Fibroblast of skin of right quadriceps (primary cell): ENCODE measurements at places on chromosomes 12 and 14.

DNA sequence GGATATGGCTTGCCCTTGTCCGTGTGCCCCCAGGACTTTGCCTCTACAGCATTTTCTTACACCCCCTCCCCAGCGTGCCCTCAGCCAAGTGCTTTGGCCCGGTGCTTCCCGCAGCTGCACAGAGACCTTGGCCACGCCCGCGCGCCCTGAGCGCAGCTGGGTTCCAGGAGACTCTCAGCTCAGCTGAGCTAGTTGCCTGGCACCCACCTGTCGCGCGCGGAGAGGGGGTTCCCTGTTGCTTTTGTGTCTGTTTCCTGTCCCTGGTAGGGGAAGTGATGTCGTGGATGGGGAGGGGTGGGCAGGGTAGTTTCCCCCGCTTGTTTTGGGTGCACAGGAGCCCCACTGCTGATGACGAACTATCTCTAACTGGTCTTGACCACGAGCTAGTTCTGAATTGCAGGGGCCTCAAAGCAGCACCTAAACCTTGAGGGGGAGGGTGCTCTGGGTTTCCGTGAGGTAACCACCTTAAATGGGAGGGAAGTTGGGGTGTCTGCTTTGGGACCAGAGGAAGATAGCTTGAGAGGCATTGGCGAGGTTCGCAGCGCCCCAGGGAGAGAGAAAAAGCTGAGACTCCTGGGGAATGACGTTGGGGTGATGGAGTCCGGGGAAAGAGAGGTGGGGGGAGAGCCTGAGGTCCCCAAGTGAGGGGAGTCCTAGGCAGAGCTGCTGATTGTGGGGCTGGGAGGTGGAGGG, 1.5 kb downstream of the DIO3 start:
- DNase-seq: no peak

DNA sequence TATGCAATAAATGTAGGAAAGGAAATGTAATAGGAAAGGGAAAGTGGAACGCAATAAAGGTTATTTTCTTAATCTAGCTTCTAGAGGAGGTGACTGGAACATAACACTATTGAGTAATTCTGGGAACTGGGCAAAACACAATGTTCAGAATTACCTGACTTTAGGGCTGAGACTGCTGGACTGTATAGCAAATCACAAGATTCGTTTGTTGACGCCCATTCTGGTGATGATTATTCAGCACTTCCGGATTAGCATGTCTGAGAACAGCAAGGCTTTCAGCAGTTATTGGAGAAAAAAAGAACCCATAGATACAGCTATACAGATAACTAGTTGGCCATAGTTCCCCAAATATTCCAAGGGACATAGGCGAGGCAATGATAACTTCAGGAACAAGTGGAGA, 2.3 kb upstream of the KLRD1 start:
- DNase-seq: no peak

DNA sequence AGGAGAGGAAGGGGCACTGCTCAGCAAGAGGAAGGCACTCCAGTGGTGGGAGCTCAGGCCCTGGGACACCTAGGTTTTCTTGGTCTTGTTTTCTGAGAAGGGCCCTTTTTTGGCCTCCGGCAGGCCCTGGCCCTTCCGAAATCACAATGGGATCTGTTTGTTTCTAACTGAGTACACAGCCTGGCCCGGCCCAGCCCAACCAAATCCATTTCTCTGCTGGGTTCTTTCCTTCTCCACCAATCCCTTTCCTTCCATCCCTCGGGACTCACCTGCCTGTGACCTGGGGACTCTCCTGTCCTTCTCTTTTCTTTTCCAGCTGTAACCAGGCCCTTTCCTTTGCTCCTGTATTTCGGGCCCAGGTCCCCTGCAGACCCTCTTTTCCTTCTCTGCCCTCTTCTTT, 18.6 kb downstream of the TEAD4 start:
- no peak for DNase-seq

DNA sequence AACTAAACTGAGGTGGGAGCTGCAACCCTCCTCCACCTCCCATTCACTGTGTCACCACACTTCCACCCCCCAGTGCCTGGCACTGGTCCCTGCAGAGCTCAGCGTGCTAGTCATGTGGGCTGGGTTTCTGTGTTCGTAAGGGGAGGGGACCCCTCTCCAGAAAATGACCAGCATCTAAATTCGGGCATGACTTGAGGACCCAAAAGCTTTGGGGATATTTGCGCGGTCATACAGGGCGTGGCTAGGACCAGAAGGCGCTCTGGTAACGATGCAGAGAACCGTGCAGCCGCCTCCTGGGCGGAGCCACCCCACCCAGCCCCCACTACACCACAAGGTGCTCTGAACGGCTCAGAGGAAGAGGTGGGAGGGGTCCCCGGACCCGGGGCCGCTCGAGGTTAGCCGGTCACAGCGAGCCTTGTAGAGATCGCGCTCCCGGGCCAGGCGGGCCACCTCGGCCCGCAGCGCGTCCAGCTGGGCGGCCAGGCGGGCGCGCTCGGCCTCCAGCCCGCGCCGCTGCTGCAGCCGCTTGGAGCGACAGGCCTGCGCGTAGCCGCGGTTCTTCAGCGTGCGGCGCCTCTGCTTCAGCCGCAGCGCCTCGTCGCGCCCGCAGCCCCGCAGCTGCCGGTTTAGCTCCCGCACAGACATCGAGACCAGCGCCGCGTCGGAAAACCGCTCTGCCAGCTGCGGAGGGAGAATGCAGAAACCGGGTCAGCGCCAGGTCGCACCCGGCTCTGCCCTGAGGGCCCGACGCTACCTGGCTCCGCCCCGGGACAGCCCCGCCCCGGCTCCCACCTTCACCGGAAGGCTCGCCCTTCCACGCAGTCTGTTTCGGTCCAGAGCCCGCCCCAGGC, 9.8 kb downstream of the CPNE6 start:
- no peak for DNase-seq

- DNase-seq: no peak
Observed at GRCh38 chr12:110647631-110648040, 33.7 kb downstream of the TCTN1 start.

GRCh38 chr14:21558703-21559170, 21.1 kb downstream of the OR10G3 start:
- DNase-seq: no peak

- no peak for DNase-seq
Observed at GRCh38 chr14:45144658-45145057, 8.9 kb downstream of the FANCM start.

DNA sequence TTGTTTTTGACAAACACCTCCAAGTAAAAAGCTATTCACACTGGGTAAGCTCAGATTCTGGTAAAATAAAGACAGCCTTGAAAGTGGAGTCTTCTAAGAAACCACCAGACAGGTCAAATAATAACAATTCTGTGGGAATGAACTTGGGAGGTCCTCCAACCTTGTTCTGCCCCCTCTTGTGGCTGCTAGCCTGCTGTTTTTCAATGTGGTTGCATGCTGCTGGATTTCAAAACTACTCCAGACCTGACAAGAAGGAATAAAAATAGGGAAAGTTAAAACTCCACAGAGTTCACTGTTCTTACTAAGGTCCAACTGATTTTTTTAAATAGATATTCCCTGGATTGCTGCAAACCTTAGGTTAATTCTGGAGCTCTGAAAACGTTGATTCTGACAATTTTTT, 32.2 kb upstream of the RIN3 start:
- peak; percentile 65 for DNase-seq

DNA sequence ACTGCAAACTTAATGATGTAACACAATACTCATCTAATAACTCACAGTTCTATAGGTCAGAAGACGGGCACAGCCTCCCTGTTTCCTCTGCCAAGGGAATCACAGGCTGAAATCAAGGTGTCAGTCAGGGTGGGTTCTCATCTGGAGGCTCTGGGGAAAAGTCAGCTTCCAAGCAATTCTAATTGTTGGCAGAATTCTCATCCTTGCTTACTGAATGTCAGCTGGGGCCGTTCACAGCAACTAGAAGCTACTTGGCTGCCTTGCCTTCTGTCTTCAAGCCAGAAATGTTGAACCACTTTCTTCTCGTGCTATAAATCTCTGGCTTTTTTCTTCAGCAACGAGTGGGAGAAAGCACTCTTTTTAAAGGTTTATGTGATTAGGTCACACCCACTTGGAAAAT, 80.1 kb upstream of the PDZRN4 start:
- no peak for DNase-seq

- DNase-seq: no peak
Observed at GRCh38 chr14:103451401-103451800, 66.2 kb downstream of the MARK3 start.

GRCh38 chr14:55899531-55899930, 218.7 kb upstream of the PELI2 start:
- peak; percentile 21 for DNase-seq

GRCh38 chr12:30826276-30826675, 71.5 kb upstream of the CAPRIN2 start:
- DNase-seq: no peak

- DNase-seq: no peak
Observed at GRCh38 chr12:40989785-40990184, 198.3 kb upstream of the PDZRN4 start.

GRCh38 chr14:29240066-29240465, 473.5 kb downstream of the FOXG1 start:
- DNase-seq: peak; percentile 86

DNA sequence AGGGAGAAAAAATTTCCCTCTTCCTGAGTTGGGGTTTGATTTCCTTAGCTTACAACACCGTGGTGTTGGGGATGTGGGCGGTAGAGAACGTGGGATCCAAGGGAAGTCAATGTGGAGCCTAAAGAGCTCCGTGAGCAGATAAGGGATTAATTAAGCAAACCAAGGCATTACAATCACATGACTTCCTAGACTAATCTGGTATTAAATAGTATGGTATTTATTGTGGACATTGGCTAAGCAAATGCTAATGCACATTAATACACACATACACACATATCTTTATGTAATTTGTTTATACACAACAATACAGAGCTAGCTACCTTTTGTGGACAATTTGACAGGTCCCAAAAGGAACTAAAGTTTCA, 791 bp upstream of the RNF41 start:
- DNase-seq: no peak

GRCh38 chr14:33686856-33687255, 264.0 kb downstream of the EGLN3 start:
- DNase-seq: no peak

DNA sequence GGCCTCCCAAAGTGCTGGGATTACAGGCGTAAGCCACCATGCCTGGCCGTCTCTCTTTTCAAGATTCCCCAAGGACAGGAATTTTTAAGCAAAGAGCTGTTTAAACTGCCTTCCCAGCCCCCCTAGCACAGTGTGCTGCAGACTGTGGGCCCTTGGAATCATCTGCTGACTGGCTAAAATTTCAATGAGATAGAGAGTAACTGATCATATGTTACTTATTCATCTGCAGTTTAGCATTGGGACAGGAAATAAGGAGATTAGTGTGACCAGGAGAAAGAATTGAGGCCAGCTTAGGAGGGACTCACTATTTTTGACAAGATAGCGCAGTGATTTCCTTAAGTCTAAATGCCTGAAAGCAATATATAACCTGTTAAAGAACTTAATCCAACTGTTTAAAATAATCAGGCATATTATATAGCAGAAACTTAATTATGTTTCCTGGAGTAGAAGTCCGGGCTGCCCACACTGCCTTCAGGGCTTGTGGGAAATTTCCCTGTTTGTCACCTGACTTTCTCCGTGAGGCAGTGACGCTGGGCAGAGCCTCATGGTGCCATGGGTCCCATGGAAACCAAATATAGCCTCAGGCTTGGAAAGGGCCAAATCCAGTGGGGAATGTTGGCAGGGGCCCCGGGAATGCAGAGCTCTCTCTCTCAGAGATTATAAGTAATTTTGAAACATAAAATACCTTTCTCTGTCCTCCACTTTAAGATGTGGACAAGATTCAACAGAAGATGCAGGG, 22.8 kb upstream of the CEBPE start:
- DNase-seq: peak; percentile 27

DNA sequence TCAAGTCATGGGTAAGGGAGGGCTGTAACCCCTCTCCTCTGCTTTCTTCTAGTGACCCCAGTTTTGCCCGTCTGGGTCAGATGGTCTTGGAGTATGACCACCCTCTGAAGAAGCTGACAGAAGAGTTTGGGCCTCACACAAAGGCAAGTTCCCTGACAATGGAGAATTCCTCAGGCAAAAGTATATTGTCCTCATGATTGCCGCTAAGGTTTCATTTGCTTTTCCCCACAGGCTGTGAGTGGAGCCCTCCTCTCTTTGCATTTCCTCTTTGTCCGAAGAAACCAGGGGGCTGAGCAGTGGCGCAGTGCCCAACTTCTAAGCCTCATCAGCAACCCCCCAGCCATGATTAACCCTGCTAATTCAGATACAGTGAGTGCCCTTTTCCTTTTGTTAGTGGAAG, 12.1 kb downstream of the NCKAP1L start:
- no peak for DNase-seq

DNA sequence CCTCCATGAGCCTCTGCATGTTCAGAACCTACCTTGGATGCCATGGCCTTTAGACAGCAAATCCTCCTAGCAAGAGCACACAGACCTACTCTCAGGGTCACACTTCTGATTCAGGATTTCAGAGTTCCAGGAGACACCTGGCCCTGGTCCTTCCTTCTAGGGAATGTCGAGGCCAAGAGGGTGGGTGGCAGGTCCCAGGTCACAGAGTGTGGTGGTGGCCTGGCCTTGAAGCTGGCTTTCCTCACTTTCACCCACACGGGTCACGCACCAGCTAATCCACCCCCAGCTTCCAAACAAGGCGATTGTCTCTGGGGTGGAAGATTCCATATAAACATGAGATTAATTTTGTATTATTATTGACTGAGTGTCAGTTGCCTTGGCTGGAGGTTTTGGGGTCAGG, 328.3 kb upstream of the RTL1 start:
- DNase-seq: no peak

DNA sequence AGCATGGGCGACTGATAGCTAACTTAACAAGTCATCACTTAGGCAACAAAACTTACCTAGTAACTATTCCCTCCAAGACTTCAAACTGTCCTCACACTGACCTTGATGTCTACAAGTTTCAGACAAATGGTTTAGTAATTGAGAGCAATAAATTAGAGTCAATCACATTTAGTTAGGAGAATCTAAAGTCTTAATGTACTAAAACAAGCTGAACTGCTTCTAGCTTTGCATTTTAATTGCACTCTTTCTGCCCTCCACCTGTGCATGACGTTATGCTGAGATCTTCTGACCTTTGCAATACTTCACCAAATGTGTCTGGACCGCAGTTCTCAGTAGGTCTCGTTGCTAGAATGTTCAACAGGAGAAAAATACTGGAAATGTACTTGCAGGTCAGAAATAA, 158.0 kb downstream of the PIK3C2G start:
- no peak for DNase-seq

- DNase-seq: peak; percentile 29
Observed at GRCh38 chr14:105019861-105020814, 745 bp downstream of the CDCA4 start.

DNA sequence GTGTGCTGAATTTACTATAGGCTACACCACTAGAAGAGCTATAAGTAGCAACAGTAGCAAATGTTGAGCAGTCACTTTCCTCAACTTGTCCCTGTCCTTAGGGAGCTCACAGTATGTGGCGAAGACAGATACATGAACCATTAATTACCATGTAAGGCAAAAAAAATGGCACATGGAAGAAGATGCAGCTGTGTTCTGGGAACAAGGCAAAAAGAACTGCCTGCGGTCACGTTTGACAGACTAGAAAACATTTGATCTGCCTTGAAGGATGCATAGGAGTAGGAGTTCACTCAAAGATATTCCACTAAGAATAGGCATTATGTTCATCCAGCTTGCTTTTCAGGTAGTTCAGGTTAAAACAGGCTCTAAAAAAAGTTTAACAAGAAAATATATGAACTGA, 46.5 kb upstream of the IFNG-AS1 start:
- DNase-seq: peak; percentile 13

GRCh38 chr12:3432868-3433267, 58.1 kb upstream of the PRMT8 start:
- DNase-seq: no peak
